ENCODE measurements at places on chromosomes 3 and 15.

DNA sequence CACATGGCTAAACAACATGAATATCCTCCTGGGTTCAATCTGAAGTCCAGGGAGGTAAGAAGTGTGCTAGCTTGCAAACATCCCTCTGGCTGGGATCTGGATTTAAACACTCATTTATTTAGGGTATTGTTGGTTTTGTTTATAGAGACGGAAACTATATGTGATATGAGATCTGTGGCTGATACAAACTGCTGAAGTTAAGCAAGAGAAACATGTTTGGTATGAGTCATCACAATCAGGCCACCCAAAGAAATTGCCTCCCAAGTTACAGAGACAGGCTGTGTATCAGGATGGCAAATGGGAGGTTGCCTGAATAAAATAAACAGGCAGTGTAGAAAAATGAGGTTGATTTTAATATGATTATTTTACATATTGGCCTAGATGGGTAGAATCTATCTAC lies 562.1 kb downstream of the IGSF11 start:
- no peak for DNase-seq

GRCh38 chr3:114770874-114771273 lies 376.2 kb downstream of the ZBTB20 start:
- no peak for DNase-seq

- no peak for DNase-seq
Measured at GRCh38 chr3:16148783-16149182, 25.7 kb upstream of the GALNT15 start.

DNA sequence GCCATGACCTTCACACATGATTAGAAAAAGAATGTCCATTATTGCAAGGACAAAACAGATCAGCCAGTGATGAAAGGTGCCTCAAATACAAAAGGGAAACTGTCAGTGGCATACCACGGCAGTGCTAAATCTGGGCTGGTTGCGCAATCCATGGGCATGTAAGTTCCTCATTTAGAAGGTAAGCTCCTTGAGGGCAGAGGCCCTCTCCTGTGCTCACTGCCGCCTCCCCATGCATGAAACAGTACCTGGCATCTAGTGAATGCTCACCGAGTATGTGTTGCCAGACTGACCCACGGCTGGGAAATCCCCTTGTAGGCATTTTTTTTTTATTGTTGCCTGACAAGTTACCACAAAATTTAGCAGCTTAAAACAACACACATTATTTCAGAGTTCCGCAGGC lies 312.1 kb upstream of the CHRM5 start:
- DNase-seq = no peak

- no peak for DNase-seq
Measured at GRCh38 chr3:180265551-180265950, 228.8 kb upstream of the PEX5L start.

DNA sequence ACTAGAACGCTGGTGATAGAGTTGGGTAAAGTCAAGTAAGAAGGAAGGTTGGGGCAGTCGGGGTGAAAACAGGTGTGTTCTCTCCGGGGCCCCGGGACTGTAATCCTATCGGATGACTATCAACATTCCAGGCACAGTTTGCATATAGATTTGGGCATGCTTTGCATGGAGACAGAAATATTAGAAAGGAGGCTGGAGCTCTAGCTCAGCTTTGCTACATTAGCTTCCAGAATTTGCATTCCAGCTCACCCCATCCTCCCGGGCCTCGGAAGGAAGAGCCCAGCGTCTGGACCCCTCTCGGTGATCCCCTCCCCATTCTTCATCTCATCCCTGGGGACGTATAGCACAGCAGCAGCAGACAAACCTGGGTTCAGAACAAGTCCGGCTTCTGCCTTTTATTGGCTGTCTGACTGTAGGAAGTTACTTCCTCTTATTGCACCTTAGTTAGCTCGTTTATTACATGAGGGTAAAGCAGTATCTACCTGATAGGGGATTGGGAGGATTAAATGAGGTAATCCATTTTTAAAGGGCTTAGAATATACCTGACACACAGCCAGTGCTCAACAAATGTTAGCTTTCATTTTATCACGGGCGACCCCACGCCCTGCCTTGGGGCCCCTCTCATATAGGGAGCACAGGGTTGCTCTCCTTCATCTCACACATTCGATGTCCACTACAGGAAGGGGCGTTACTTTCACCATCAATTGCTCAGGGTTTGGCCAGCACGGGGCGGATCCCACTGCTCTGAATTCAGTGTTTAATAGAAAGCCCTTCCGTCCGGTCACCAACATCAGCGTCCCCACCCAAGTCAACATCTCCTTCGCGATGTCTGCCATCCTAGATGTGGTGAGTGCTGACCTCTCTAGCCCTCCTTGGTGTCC lies 3.2 kb downstream of the HTR3E start:
- no peak for DNase-seq

GRCh38 chr15:45665261-45665660 lies 30.4 kb downstream of the SQOR start:
- DNase-seq = no peak

GRCh38 chr3:189108735-189109134 lies 63.0 kb upstream of the TPRG1 start:
- no peak for DNase-seq

DNA sequence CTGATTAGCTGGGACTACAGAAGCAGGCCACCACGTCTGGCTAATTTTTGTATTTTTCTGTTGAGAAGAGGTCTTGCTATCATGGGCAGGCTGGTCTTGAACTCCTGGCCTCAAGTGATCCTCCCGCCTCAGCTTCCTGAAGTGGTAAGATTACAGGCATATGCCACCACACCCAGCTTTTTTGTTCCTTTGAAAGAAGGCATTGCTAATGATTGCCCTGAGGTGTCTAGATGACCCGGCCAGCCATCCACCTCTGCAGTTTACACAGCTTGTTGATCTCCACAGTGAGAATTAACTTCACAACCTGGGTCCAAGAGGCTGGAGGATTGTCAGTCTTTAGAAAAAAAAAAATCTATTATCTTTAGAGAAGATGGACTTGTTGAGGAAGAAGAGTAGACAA lies 58.7 kb downstream of the SMAD3 start:
- DNase-seq = no peak

GRCh38 chr3:171948674-171949073 lies 90.7 kb upstream of the FNDC3B start:
- no peak for DNase-seq

DNA sequence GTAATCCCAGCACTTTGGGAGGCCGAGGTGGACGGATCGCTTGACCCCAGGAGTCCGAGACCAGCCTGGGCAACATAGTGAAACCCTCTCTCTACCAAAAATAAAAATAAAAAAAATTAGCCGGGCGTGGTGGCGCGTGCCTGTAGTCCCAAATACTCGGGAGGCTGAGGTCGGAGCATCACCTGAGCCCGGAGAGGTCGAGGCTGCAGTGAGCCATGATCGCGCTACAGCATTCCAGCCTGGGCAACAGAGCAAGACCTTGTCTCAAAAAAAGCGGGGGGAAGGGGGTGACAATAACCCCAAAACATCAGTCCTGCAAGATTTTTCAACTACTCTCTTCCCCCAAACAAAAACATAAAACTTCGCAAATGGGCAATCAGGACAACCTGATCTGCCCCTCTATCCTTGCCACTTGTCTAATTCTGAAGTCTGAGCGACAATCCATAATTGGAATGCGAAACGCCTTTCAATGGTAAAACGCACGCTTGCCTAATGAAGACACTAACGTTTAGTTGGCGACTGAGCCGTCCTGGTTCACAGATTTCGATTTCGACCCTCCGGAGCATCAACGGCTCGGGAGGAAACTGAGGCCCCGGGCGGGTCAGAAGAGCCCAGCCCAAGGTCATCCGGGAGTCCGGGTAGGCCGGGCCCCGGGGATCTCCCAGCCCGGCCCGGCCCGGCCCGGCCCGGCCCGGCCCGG lies 868 bp downstream of the BTBD1 start:
- no peak for DNase-seq

DNA sequence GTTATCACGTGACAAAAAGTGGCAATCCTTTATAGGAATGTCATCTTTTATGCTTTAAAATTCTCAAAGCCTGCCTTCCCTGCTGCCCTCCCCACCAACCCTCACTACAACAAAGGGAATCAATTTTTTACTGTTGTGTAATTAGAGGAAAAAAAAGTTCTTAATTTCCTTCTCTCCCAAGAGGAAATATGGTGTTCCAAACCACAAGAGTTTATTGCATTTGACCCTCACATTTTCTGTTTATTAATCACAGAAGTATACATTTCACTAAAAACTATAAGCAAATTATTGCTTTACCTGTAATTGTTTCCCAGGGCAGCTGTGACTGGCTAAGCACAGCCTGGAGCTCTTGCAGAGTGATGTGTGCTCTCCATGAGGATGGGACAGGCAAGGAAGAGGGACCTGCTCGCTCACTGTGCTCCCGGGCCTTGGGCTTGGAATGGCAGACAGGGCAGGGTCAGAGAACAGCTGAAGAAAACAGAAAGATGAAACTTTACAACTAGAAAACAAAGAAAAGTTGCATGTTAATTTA lies 31.3 kb upstream of the ATP10A start:
- no peak for DNase-seq

DNA sequence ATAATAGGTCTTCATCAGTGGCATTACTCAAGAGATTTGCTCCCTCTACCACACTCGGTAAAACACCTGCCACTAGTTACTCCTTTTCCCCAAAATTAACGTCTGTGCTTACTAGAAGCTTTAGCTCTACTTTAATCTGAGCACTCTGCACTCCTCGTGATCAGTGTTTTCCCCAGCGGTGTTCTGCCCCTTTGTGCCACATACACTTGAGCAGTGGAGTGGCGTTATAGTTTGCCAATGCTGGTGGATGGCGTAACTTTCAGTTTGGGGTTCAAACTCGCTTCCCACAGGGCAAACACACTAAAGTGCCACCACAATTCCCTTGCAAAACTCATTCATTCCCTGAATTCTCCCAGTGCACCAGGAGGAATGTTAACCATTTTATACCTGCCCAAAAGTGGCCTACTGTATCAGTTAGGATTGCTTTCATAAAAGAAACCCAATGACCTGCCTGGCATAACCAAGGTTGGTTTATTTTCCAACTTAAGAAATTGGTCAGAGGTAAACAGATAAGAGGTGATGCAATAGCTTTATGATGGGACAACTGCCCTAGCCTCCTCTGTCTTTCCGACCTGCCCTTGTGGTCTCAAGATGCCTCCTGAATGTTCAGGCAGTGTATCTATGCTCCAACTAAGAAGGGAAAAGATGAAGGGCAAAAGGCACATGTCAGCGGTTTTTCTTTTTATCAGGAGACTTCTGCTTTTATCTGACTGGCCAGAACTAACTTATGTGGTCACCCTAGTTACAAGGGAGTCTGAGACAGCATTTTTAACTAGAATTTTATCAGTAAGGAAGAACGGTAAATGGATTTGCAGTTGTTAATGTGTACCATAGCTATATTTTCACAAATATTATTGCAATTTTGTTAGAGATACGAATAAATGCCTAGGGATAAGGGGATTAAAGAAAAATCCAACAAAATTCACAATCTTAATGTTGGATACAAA lies 83.9 kb downstream of the FSIP1 start:
- DNase-seq = no peak

GRCh38 chr3:110804856-110805255 lies 266.8 kb upstream of the NECTIN3 start:
- no peak for DNase-seq

DNA sequence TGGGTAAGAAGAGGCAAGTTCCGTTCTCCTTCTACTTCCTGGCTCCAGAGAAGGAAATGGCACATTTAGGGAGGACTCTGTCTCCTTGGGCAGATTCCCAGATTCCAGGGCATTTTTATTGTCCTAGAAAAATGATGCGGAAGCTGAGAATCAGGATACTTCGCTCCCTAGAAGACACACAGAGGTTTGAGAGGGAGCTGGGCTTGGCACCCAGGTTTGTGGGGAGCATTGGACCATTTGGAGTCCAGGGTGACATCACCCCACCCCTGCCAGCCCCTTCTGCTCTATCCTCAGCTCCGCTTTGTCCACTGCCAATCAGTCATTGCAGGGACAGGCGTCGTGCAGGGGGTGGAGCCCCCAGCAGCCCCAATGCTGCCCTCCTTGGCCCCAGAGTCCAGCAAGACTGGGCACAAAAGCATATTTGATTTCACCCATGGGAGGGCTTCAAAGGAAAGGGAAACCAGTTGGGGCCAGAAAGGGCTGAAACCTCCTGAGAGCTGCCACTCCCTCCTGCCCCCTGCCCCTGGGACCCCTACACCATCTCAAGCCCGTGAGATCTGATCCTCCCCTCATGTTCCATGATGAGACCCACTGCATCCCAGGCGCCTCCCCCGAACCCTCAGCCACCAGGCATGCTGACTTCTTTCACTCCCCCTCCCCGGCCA lies 129.8 kb upstream of the MEF2A start:
- DNase-seq = no peak

DNA sequence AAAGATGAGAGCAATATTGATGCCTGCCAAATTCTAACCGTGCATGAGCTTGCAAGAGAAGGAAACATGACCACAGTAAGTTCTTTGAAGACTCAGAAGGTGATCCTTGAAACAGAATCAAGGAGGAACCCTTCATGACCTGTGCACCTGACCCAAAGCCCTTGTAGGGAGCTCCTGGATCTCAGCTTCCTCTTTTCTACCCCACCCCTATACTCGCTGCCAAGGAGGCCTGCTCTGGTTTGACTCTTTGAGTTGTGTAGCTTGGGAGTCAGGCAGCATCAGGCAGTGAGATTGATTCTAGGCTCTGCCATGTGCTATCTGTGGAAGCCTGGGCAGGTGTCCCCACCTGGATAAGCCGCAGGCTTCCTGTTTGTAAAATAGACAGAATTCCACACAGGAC lies 10.6 kb downstream of the TTC21A start:
- DNase-seq = no peak

DNA sequence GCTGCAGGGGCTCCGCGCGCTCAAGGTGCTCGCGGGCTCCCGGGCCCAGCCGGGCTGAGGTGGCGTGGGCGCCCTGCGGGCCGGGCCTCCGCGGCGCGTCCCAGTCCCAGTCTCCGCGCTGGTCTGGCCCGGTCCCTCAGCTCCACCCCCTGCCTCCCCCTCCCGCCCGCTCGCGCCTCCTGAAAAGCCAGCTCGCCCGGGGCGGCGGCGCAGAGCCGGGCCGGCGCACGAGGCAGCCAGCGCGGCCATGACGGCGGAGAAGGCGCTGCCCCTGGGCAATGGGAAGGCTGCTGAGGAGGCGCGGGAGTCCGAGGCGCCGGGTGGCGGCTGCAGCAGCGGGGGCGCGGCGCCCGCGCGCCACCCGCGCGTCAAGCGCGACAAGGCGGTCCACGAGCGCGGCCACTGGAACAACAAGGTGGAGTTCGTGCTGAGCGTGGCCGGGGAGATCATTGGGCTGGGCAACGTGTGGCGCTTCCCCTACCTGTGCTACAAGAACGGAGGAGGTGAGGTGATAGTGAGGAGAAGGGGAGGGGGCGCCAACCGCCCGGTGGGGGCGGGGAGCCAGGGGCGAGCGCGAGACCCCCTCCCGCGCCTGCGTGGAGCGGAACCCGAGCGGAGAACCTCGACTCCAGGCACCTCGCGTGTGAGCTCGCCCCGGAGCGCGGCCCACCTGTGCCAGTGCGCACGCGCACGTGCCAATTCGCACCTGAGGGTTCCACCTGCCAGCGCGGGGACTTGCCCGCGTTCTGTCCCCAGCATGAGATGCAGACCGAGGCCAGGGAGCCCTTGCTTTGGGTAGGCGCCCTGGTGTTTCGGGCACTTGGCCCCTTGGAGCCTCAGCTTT lies at the start of gene SLC6A11:
SLC6A11 (plus strand) TSS at position 210 of the 844 bp plus-strand sequence; CDS start at position 248, 38 bp downstream.
- DNase-seq = no peak

- DNase-seq = no peak
Measured at GRCh38 chr15:62068071-62068809, 1.5 kb downstream of the C2CD4A start.

Measured in T-helper 1 cell (primary cell).